ENCODE measurements at places on chromosomes 16 and 17.
A peak's percentile ranks its signal among the peaks of the same experiment; 100 is the strongest.

GRCh38 chr16:15593235-15593634, 49.7 kb downstream of the MARF1 start:
- DNase-seq = no peak

- no peak for DNase-seq
Measured at GRCh38 chr17:29826114-29826692, 103.8 kb downstream of the SSH2 start.

DNA sequence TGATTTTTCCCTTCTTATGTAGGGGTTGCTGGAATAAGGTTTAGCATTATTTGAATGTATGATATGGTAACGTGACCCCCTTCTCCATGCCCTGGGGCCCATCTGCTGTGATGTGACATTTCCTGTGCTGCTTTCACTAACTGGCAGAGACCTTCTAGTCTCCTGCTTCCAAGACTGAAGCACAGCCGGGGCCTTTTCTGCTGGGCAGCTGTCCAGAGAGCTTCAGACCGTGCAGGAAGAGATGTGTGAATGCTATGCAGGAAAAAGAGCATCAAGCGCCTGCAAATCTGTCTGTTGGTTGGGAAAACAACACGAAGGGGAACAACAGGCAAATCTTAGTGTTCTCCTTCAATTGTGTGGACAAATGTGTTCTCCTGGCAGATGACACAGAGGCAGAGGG, 128.5 kb downstream of the SPACA3 start:
- DNase-seq = no peak

- no peak for DNase-seq
Measured at GRCh38 chr16:77450790-77451487, 16.1 kb upstream of the ADAMTS18 start.

- DNase-seq = no peak
Measured at GRCh38 chr17:55210292-55210691, 54.5 kb upstream of the HLF start.

- DNase-seq = no peak
Measured at GRCh38 chr17:54608634-54609155, 292.0 kb upstream of the TOM1L1 start.

GRCh38 chr16:12225806-12226465, 249.4 kb downstream of the SNX29 start:
- no peak for DNase-seq

DNA sequence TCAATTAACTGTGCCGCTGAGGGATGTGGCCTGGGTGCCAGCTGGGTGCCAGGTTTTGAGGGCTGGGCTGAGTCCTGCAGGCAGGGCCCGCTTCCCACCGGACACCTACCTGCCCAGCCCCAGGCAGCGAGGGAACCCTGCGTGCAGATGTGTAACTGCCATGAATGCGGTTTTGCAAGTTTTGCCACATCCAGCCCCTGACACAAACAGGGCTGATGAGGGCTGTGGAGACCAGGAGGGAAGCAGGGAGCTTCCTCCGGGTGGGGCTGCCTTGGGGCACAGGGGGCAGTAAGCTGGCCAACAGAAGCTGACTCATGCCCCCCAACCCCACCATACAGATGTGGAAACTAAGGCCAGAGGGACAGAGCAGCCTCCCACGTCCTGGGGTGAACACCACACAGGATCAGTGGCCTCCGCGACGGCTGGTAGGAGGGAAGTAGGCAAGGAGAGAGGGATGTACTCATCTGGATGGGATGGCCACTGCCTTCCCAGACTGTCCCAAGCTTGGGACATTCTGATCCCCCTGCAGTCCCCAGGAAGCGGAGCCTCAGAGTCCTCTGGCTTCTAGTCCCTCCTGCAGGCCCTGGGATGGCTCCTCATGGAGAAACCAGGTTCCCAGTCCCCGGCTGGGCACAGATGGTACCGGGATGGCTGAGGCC, 1.6 kb downstream of the UBALD1 start:
- DNase-seq = no peak

- peak; percentile 31 for DNase-seq
Measured at GRCh38 chr16:80806927-80807340, 2.5 kb upstream of the CDYL2 start.

DNA sequence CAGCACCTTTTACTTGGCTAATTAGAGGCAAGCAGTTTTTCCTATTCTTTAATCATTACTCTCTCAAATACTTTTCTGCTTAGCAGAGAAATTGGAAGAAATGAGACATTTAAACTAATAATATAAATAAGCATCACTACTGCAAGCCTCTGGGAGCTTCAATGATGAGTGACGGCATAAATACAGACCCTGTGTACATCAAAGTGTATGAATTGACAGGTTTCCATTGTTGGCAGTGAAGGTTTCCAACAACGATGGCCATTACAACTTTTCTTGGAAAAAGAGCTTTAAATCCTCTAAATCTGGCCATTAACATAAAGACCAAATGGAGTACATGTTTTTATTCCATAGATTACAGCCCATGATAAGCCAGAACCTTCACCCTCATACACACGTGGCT, 39.4 kb upstream of the CACNG5 start:
- no peak for DNase-seq

DNA sequence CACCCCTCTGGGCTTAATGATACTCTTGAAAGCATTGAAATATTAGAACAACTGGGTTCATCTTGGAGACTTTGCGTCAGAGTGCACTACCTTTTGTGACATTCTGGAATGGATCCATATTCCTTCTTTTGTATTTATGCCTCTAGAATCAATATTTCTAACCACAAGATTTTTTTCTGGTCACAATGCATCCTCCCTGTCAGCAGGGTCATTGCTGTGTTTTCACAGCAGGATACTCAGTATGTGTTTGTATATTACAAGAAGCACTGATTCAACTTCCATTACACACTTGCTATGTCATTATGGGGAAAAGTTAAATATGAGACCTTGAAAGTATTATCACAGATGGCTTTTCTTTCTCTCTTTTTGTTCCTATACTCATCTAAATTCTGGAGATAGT, 370.0 kb downstream of the HS3ST3B1 start:
- DNase-seq = no peak

DNA sequence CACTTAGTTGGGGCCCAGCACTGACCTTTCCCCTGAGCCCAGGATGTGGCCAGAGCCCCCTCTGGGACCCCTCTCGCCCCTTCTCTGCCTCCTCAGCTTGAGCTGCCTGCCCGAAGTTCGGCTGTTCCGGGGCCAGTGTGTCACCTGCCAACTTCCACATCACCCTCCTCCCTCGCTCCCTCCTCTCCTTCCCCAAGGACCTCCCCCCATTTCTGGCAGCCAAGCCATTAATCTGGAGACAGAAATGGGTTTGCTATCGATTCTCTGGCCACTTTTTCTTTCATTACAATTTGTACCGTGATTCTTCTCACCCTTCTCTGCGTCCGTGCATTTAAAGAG, 8.8 kb upstream of the ADAM11 start:
- no peak for DNase-seq

GRCh38 chr17:8124350-8125153, 646 bp upstream of the HES7 start:
- no peak for DNase-seq

DNA sequence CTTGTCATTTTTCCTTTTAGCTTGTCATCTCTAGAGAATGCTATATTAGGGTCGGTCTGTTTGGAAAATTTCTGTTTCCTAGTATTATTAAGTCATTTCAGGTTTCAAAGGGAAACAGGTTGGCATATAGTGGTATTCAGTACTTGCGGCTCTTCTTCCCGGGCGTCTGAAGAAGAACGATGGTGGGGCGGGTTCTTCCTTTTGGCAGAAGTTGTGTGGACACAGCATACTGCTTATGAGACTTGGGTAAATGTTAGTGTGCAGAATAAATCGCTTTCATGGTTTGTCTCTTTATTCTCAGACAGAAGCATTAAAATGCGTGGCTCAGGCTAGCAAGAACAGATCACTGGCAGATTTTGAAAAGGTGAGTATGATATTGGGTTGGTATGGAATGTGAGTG, 9.6 kb upstream of the CDK5R1 start:
- no peak for DNase-seq

DNA sequence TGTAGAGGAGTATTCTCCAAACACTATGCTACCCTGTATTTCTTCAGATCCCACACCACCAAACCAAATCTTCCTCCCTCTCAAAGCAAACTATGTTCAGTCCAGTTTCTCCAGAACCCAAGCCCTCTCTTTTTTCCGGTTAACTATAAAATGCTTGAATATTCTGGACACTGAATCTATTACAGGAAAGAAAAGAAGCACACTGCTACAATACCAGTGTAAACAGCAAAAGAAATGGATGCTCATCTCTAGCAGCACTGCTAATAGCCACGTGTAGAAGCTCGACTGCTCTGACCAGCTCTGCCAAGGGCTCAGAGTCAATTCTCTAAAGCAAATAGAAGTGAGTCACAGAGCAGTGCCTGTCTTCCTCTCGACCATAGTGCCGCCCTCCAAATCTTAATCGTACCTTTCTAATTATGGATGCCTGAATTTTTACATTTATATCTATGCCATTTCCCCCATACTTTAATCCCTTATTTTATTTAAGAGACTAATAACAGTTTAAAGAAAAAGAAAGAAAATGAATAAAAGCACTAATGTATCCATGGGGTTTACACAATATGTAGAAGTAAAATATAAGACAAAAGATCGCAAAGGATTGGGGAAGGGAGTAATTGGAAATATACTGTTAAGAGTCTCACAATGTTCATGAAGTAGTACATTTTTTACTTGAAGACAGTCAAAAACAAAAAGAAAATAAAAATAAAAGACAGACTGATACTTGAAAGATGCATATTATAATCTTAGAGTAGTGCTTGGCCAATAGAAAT, 154.5 kb downstream of the PARN start:
- DNase-seq = no peak

GRCh38 chr17:66637491-66637890, 197.4 kb upstream of the CACNG5 start:
- no peak for DNase-seq

GRCh38 chr16:75495076-75495674, at the start of gene CHST6:
Gene CHST6 (minus strand): TSS chr16:75495441. CDS start chr16:75479828, 15,613 bp downstream.
- no peak for DNase-seq

DNA sequence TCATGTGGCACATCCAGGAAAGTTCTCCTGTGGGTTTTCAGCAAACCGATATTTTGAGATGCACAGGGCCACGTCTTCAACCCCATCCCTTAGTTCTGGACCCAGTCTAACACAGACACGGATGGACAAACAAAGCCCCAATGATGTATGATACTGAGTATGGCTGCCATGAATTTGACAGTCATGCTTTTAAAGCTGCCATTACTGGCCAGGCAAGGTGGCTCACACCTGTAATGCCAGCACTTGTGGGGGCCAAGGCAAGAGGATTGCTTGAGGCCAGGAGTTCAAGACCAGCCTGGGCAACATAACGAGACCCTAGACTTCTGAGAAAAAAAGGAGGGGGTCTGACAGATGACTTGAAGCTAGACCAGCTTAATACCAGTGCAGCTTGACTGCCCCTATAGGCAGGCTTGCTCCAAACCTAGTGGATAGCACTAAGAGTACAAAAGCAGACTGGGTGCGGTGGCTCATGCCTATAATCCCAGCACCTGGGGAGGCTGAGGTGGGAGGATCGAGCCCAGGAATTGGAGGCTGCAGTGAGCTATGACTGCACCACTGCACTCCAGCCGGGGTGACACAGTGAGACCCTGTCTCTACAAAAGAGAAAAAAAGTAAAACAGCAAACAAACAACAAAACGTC, 10.8 kb upstream of the ZNF629 start:
- DNase-seq = no peak

DNA sequence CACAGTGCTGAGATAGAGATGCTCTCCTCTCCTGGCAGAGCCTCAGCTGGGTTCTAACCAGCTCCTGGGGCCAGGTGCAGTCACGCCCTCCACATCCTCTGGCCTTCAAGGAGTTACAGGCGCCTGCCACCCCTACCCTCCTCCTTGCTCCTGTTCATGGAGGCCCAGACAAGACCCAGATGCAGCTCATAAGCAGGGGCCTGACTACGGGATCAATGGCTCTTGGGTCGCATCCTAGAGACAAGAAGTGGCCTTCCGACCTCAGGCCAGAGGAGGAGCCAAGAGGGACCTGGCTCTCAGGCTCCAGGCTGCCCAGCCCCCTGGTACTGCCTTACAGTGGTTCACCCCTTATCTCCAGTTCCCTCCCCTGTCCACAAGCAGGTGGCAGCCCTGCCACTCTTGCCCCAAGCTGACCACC, 23.0 kb downstream of the ARHGAP27 start:
- no peak for DNase-seq

GRCh38 chr17:75774471-75774990, 9.5 kb upstream of the GALK1 start:
- DNase-seq = no peak

DNA sequence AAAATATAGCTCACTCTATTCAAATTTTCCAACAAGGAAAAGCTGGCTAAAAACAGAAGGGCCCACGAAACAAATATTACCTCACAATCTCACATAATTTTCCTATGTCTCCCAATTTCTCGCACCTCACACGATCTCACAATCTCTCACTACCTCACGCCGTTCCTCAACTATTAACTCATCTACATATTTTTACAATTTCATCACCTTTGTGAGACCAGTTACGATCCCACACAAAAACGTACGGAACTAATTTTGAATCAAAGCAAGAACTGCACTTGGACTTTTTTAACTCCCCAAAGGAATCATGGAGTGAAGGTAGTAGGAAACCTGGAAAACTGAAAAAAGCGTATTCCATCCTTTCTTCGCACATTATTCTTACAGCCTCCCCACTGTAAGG, 1.1 kb downstream of the CBX1 start:
- DNase-seq = no peak

GRCh38 chr16:24208710-24209109, 47.4 kb upstream of the CACNG3 start:
- DNase-seq = no peak

- DNase-seq = no peak
Measured at GRCh38 chr16:11079652-11080187, 135.4 kb downstream of the CLEC16A start.

DNA sequence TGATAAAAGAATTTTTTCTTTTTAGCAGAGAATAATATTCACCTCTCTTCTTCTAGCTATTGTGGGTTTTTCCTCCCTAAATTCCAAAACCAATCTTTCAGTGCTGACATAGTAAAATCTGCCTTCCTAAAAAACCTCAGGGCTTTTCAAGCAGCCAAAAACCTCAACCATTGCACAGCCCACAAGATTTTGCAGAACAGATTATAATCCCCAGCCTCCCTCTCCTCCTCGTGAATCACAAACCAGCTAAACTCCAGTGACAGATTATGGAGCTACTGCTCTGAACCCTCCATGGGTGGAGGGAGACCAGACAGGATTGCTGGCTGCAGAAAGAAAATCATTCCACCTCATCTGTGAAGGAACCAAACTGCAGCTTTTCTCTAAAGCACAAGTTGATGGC, 341.6 kb downstream of the SOX9 start:
- no peak for DNase-seq
